ENCODE measurements at places on chromosomes 12 and 14.

- no peak for DNase-seq
Observed at GRCh38 chr14:91727121-91727520, 4.8 kb downstream of the CATSPERB start.

DNA sequence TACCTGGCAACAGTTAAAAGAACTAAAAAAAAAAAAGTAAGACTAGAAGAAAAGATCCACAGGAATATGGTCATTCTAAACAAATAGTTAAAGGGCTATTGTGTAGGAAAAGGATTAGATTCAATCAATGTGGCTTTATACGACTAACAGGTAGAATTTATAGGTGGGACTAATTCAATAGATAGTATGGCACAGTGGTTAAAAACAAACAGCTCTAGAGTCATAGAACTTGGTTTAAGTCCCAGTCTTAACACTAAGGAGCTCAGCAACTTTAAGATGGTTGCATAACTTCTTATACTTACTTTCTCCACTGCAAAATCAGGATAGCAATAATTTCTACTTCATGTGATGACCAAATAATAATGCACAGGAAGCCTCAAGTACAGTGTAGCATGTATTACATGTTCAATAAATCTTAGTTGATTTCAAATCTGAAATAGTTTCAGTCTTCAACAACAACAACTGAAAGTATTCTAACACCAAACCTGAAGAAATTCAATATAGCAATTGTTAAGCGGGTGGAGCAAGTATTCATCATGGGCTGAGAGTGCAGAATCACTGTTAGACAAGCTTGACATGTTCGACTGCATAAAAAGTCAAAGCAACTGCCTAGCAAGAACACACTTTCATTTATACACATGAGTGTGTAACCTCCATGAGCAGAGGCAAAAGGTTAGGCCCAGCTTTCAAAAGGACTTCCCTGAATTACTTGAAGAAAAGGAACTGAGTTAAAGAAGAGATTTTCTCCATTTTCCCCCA, 50.4 kb downstream of the ITPR2 start:
- no peak for DNase-seq

GRCh38 chr12:110079477-110080400, 31.4 kb upstream of the C12orf76 start:
- peak; percentile 66 for DNase-seq

GRCh38 chr14:82067221-82067875, 533.7 kb upstream of the SEL1L start:
- no peak for DNase-seq

DNA sequence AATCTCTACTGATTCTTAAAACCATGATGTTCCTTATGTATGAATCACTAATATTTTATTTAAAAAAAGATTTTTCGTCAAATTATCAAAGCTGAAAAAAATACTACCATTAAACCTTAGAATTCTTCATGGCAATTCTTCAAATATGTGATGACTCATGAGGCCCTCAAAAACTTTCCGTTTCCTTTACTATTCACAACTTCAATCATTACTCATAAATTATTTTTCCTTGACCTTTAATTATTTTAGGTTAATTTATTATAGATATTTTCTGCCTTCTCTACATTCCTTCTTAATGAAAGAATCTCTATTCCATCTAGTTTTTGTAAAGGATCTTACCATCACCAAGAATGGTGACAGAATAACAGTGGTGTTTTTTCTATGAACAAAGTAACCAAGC, 162.1 kb upstream of the SOX5 start:
- DNase-seq: no peak

- no peak for DNase-seq
Observed at GRCh38 chr12:127381681-127382080, 885.3 kb upstream of the TMEM132C start.

DNA sequence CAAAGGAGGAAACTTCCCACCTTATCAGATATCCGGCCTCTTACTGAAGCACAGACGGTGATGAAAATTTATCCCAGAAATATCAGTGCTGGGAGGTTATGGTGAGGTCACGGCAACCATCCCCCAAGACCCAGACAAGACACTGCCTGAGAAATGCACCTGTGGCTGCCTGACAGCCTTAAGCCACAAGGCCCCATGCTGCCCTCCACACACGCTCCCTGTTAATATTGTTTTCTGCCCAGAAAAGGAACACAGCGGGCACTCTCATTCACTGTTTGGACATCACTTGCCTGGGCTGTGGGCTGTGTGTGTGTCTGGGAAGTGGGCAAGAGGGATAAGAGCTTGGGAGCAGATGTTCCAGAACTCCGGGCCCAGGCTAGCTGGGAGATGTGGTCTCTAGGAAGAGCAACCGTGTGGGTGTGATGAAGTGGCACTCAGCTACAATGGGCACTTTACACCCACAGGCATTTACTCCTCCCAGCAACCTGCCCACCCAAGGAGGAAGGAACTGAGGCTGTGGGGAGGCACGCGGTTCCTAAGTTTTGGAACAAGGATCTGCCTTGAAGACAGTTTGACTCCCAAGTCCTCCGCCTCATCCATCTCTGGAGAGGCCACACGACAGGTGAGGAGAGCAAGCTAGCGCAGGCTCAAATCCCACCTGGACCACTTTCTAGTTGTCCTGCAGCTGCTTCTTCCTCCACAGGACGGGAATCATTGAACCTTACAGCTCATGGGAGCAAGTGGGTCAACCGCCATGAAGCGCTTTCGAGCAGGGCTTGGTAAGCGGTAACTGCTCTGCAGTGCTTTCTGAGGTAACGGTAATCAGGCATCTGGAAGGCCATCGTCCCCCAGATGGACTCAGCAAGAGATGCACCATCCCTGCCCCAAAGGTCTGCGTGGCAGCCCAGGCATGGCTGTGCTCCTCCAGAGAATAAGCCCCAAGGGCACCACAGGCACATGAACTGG, 91.4 kb downstream of the CHGA start:
- no peak for DNase-seq

GRCh38 chr14:75845136-75845804, 136.5 kb downstream of the TGFB3 start:
- DNase-seq: no peak

- DNase-seq: no peak
Observed at GRCh38 chr12:79885911-79886490, 48.9 kb downstream of the PPP1R12A start.

- no peak for DNase-seq
Observed at GRCh38 chr12:103677905-103678304, 90.8 kb downstream of the STAB2 start.

GRCh38 chr12:126952096-126953007, 1314.6 kb upstream of the TMEM132C start:
- DNase-seq: no peak

DNA sequence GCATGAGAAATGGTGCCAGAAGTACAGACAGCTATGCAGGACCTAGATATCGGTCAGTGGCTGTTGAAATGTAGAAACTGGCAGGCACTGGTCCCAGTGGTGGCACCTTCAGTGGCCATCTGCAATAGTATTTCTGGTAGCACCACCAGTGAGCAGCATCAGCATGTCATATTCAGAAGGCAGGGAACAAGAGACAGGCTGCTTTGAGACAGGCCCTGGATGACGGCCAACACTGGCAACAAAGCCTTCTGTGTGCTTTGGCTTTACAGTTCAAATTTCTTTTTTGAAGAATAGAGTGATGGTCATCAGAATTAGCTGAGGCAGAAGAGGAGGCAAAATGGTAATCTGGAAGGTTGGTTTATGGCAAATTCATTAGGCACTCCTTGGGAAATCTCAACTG, 273.4 kb upstream of the SLC16A7 start:
- no peak for DNase-seq

DNA sequence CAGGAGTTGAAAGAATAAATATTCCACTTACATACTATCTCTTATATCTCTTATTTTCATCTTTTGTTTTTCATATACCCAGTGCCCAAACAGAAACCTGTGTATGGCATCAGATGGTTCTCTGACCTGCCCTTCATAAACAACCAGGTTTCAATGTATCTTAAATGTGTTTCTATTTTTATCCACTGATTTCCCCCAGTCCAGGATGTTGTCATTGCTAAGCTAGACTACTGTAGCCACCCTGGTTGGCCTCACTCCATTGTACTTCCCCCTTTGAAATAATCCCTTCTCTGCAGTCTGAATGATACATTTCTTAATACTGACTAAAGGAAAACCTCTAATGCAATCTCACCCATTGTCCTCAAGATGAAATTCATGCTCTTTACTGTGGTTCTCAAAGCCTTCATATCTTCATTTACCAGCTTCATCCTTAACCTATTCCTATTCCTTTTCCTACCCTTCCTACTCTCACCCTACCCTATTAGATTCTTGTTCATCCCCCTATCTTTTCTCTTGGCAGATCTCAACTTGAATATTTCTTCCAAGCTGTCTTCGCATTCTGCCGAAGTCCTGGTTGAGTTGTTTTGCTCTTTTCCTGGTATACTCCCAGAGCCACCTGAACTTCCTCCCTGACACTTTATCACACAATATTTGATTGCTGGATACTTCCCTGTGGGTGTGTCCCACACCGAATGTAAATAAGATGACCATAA, 312.4 kb downstream of the FOXG1 start:
- no peak for DNase-seq

- no peak for DNase-seq
Observed at GRCh38 chr12:12056951-12057350, 13.8 kb upstream of the BCL2L14 start.

GRCh38 chr12:47194501-47194900, 114.7 kb upstream of the AMIGO2 start:
- no peak for DNase-seq

- no peak for DNase-seq
Observed at GRCh38 chr12:69321351-69321750, 26.8 kb upstream of the LYZ start.

DNA sequence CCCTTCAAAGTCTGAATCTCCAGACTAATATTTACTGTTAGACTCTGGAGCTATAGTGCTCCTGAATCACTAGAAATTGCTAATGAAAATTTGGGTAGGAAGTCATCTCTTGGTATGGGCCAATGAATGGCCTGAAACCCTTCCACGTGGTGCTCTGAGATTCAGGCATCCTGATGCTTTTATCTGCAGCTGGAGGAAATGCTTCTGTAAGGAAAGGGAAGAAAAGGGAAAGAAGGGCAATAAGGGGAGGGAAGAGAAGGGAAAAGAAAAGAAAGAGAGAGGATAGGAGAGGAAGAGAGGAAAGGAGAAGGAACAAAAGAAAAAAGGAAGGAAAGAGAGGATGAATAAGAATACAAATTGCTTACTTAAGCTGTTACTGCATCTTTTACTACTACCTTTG, 182.3 kb downstream of the GRIP1 start:
- no peak for DNase-seq

- no peak for DNase-seq
Observed at GRCh38 chr14:94346841-94347240, 23.7 kb upstream of the SERPINA6 start.

GRCh38 chr14:37027188-37027824, 145.1 kb downstream of the SLC25A21 start:
- DNase-seq: no peak

- no peak for DNase-seq
Observed at GRCh38 chr12:47393403-47393790, 312.4 kb downstream of the RPAP3 start.

DNA sequence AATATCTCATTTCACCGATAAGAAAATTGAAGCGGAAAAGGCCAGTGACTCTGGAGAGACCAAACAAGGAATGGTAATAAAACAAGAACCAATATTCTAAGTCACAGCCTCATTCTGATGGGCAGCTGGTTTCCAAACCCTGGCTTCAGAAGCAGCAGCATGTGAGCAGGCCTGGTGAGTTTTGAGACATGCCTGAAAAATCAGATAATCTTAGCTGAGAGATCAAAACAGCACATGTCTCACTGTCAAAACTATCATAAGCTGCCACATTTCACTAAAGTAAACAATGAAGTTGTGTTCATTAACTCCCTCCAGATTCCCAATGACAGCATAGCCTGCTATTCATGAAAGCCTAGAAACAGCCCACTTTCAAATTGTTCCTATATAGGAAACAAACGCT, 36.5 kb downstream of the CIT start:
- DNase-seq: no peak

GRCh38 chr12:43836475-43836989, 651 bp downstream of the TMEM117 start:
- DNase-seq: peak; percentile 8

- DNase-seq: no peak
Observed at GRCh38 chr12:69642531-69642930, 31.8 kb upstream of the LRRC10 start.

GRCh38 chr14:30521899-30522736, 36.8 kb upstream of the G2E3 start:
- DNase-seq: no peak

DNA sequence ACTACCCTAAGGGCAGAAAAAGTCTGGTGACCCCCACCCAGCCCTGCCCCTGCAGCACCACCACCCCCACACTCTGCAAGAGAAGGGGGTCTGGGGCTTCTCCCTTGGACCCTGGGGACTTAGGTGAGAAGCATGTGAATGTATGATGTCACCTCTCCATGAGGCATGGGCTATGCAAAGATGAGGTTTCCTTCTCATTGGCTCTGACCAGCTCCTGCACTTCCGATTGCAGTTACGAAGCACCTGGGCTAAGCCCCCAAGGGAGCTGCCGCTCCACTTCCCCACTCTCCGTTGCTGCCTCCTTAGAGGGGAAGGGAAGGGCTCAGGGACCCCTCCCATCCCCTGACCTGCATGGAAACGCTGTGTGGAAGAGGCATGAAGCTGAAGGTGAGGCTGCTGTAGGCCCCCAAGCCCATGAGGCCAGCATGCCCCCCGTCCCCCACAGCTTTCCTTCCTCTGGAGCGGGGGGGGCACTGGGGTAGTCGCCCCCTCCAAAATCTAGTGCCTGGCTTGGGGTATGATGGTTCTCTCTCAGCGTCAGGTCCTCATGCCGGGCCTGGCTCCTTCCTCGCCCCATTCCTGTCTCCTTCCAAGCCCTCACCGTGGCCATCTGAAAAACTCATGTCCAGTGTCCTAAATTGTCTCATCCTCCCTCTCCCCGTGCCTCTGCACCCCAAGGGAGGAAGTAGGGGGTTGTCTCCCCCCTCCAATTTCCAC, 5.5 kb upstream of the DDX23 start:
- no peak for DNase-seq

DNA sequence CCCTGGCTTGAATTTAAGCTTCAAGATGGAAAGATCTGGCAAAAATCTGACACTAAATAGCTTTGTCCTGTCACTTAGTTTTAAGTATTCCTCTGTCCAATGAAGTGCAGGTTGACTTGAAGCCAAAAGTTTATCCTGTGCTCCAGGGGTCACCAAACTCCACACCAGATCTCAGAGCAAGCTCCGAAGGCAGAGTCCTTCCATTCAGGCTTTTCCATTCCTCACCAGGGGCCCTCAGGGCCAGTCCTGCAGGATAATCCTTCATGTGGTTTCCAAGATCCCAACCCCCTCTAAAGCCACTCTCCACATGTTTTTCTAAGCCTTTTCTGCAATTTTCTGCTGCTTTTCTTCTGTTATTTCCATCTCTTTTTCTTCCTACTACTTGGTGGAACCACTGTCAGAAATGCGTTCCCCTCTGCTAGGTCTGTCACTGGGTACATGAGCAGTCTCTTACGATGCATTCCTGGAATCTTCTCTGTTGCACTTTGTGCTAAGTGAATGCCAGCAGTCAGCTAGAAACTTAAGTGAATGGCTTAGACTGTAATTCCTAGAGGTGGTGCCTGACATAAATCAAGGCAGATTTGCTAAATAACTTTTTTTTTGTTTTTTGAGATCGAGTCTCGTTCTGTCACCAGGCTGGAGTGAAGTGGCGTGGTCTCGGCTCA, 251.4 kb downstream of the MSRB3 start:
- no peak for DNase-seq

Measured in activated CD4-positive, alpha-beta T cell treated with anti-CD3 and anti-CD28 coated beads, Interleukin-2, amount 50 U/mL, for 4 hours (primary cell).